ENCODE measurements at places on chromosomes 2 and 18.

DNA sequence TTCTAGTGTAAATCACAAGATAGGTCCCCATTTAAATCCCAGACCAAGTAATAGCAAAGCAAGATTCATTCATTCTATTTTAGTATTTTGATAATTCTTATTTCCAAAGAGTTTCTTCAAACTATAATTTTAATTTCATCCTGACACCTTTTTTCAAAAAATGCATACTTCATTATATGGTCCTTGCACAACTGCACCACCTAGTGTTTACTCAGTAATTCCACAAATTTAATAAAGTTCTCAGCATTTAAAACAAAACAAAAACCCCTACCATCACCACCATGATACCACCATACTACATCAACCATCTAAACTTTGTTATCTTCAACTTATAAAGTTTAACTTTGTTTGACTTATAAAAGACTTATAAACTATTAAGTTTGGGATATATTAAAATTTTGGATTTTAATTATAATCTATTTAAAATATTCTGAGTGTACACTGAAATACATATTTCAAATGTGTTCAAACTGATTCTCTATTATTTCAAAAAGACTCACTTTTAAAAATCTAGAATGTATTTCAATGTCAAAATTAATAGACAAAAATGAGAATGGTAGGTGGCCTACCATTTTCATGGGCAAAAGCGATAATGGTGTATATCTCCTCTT, 44.2 kb downstream of the WDPCP start:
- DNase-seq = peak; percentile 21

DNA sequence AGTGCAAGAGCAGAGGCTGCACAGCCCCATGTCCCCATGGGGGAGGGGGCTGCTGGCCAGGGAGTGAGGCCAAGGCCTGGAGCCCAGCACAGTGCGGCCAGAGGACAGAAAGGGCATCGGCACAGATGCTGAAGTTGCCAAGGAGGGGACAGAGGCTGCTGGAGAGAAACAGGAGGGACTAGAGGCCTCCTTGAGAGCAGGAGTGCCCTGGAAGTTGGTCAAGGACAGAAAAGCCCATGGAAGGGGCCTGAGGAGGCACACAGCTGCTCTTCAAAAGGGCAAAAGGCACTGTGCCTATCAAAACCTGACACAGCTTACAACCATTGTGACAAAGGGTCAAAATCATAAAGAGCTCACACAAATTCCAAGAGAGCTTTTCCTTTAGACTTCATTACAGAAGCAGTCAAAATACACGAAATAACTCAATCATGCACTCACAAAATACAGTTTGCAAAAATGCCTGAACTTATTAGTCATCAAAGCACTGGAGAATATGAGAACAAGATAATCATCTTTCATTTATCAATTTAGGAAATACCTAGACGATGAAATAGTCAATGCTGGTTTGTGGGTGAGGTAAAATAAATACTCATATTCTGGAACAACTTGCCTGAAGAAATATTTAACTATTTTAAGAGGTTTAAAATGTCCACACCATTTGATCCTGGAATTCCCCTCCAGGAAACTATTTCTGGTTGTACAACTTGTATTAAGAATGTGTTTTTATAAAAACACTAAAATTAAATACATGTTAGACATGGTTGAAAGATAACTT, 79.6 kb downstream of the USP40 start:
- no peak for DNase-seq

DNA sequence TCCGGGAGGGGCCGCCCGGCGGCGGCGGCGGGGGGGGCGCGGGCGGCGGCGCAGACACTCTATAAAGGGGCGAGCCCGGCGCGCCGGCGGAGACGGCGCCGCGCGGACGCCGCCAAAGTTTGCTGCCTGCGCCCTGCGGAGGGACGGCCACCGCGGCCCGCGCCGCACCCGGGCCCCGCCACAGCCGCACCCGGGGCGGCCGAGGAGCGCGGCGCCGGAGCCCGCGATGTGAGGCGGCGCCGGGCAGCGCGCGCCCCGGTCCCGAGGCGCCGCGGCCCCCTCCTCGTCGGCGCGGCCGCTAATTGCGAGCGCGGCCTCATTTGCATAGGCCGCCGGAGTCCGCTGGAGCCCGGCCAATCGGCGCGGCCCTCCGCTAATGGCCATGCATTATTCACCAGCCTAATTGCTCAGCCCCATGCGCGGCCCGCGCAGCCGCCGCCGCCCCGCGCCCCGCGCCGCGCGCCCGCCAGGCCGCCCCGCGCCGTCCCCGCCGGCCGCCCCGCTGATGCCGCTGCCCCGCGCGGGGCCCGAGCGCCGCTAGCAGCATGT, at the start of gene SALL3:
TSS of gene SALL3 (plus strand) at position 89 of the 549 bp plus-strand sequence. CDS start at position 546, 457 bp downstream.
- no peak for DNase-seq

DNA sequence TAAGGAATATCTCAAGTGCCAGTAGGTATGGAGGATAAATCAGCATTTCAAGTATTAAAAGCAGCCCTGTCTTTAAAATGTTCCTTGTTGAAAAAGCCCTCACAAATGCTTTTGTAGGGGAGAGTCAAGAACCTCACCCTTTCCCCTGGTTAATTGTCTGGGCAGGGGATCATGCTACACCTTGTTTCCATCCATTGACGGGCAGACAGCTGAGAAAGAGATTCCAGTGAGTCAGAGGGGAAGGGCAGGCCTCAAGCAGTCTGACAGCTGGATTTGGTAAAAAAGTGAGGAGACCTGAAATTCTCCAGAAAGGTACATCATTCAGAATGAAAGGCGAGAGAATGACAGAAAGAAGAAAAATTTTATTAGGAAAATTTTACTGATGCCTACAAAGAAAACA, 203.2 kb upstream of the CYP26B1 start:
- no peak for DNase-seq

DNA sequence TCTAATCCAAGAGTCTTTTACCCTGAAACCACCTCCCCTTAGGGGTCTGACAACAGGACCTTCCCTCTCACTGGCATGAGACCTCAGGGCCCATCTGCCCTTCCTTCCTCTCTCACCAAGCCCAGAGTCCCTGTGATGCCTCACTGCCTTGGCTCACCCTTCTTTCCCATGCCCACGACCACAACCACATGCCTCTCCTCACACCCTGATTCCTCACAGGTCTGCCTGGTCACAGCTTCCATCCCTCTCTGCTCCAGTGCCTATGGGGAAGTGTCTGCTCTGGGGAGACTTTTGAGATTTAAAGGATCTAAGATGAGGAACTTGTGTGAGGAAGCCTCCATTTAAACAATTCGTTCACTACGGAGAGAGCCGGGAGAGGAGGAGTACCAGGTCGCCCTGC, 98.9 kb upstream of the SH3BP4 start:
- no peak for DNase-seq
